ENCODE measurements at places on chromosomes 1 and 21. TPM values are rescaled to one million over a fixed set of nuclear protein-coding genes. Genes with fewer than 3 reads are reported as not detected.

The SPATA17 gene
- total RNA-seq, result 0.51 TPM

The ADAMTS4 gene
- total RNA-seq, result 0.26 TPM

The HTR6 gene
- 0.10 TPM for total RNA-seq

The UBE2U gene
- total RNA-seq, result not detected

Data from Panc1 (cell line).